ENCODE measurements at places on chromosomes 3 and 15. TPM values are rescaled to one million over a fixed set of nuclear protein-coding genes. Genes with fewer than 3 reads are reported as not detected.

DNA sequence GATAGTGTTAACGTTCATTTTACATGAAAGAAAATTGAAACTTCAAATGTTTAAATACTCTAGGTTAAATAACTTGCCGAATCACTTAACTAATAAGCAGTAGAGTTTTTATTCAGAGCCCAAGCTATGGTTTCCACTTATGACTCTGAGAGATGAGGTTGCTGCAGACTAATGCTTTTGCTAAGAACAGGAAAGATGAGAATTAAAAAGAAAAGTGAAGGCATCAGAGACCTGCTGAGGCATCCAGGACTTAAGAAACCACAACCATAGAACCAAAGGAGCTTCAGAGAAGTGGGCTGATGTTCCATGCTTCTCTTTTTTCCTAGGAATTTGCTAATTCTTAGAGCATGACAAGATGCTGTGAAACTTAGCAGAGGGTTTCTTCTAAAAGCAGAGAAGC, 9.5 kb downstream of the HMG20A start:
- H3K27ac ChIP-seq = no peak overlapping the region
- H3K4me1 ChIP-seq = peaks cover 3% of the 10 kb centered on the region
- H3K4me3 ChIP-seq = no peak overlapping the region
- no peaks in the 10 kb centered on the region for H3K36me3 ChIP-seq
- DNase-seq = no peak

- peak overlapping the region; percentile 35 for H3K4me3 ChIP-seq
- no peaks in the 10 kb centered on the region for H3K36me3 ChIP-seq
- H3K27me3 ChIP-seq = no peaks in the 10 kb centered on the region
Observed at GRCh38 chr3:13654330-13655060, 105.6 kb downstream of the FBLN2 start.

- H3K4me1 ChIP-seq = peaks cover 7% of the 10 kb centered on the region
- no peak overlapping the region for H3K4me3 ChIP-seq
- H3K27me3 ChIP-seq = no peaks in the 10 kb centered on the region
Observed at GRCh38 chr3:19342389-19342788, 194.1 kb downstream of the KCNH8 start.

DNA sequence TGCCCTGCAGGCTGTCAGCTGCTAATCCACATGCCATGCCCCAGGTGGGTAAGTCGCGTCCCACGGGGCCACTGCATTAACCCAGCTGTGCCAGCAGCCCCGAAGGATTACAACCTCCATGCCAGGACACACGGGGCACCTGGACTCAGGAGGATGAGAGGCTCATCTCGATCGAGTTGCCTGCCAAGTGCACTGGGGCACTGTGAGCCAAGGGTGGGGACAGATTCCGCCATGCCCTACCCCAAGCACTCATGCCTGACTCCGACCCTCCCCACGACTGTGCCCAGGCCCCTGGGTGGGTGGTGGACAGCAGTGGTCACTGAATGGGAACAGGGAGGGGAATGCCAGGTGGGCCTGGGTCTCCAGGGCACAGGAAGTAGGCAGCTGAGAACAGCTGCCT, 20.7 kb upstream of the SNRPA1 start:
- H3K27ac ChIP-seq = no peak overlapping the region
- H3K4me1 ChIP-seq = no peaks in the 10 kb centered on the region
- H3K4me3 ChIP-seq = no peak overlapping the region
- no peaks in the 10 kb centered on the region for H3K36me3 ChIP-seq
- H3K27me3 ChIP-seq = no peaks in the 10 kb centered on the region

MKRN3 gene
- total RNA-seq = 0.65 TPM

GOLGA6L10 gene
- 0.33 TPM for total RNA-seq

SLC28A1 gene
- not detected for total RNA-seq

TEX264 gene
- 61.5 TPM for total RNA-seq

DNA sequence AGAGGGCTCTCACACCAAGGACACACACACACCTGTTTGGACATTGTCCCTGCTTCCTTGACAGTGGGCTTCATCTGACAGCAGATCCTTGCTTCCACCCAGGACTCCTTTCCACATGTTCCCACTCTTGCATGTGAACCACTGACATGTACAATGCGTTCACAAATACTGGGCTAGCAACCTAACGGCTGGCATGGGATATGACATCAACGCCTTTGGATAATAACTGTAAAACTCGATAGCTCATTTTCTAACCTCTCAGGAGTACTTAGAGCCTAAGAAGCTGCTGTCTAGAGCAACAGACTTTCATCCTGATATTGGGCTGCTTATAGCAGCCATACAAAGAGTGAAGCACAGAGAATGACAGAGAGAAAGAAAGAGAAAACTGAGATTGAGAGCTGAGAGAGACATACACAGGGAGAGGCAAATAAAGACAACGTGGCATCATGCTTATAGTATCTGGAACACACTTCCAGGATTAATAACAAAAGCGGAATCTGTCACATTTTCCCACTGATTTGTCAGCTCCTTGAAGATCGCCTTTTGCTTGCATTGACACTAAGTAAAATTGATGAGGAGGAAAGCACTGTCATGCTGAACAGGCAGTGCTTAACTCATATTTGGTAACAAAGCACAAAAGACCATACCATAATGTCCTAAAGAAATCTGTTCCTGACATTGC, 1.7 kb downstream of the GUCA1C start:
- no peaks in the 10 kb centered on the region for H3K4me1 ChIP-seq
- H3K4me3 ChIP-seq = no peak overlapping the region
- H3K36me3 ChIP-seq = no peaks in the 10 kb centered on the region
- DNase-seq = no peak

DNA sequence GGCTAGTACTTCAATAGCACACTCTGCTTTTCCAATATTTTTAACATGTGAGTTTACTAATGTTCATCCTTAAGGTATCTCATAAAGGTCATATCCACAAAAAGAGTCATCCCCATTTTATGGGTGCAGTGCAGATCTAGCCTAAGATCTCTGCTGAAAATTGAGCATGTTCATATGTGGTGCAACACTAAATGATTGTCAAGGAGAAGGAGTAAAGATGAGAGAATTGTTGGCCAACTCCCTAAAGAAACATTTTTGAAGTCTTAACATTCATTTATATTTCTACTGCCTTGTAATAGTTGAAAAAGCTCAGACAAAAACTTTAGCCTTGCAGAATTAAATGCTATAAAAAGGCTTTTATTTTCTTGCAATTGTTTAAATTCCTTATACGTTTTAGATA, 1159.6 kb downstream of the TBL1XR1 start:
- no peaks in the 10 kb centered on the region for H3K27me3 ChIP-seq
- no peak for DNase-seq
- H3K4me3 ChIP-seq = no peak overlapping the region
- H3K4me1 ChIP-seq = no peaks in the 10 kb centered on the region
- H3K27ac ChIP-seq = no peak overlapping the region
- H3K36me3 ChIP-seq = no peaks in the 10 kb centered on the region

TRIM59 gene
- total RNA-seq = 1.7 TPM

GRCh38 chr3:179029096-179029495, 42.5 kb downstream of the ZMAT3 start:
- no peak for DNase-seq
- H3K27me3 ChIP-seq = no peaks in the 10 kb centered on the region
- no peak overlapping the region for H3K27ac ChIP-seq
- peaks cover 7% of the 10 kb centered on the region for H3K4me1 ChIP-seq
- H3K4me3 ChIP-seq = no peak overlapping the region

GRCh38 chr3:194976874-194977273, 291.2 kb downstream of the FAM43A start:
- no peaks in the 10 kb centered on the region for H3K4me1 ChIP-seq
- H3K27ac ChIP-seq = no peak overlapping the region
- peak; percentile 64 for DNase-seq
- no peak overlapping the region for H3K4me3 ChIP-seq
- H3K27me3 ChIP-seq = no peaks in the 10 kb centered on the region

GRCh38 chr3:52857133-52857532, 22.3 kb upstream of the MUSTN1 start:
- H3K4me1 ChIP-seq = peaks cover 11% of the 10 kb centered on the region
- H3K36me3 ChIP-seq = peaks cover 30% of the 10 kb centered on the region
- H3K27me3 ChIP-seq = no peaks in the 10 kb centered on the region
- no peak for DNase-seq
- H3K4me3 ChIP-seq = no peak overlapping the region

DNA sequence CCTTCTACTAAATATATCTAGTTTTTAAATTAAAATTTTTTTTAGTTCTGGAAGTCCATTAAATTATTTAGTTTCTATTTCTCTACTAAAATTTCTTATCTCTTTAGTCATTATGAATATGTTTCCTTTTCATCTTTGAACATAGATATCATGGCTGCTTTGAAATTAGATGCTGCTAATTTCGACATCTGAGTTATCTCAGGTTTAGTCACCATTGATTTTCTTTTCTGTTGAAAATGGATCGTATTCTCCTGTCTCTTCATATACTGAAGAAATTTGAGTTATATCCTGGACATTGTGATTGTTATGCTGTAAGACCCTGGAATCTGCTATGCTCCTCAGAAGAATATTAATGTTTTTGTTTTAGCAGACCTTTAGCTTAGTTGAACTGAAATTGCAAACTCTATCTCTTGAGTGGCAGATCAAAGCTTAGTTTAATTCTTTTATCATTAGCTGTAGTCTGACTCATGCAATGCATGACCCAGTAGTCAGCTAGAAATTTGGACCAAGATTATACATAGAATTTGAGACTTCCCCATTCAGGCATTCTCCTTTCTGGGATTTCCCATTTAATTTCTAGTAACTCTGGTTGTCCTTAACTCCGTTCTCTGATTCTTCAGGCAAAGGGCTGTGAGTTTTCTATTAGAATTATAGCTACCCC, 439.8 kb upstream of the IL12A start:
- H3K4me1 ChIP-seq = no peaks in the 10 kb centered on the region
- no peaks in the 10 kb centered on the region for H3K27me3 ChIP-seq
- no peak overlapping the region for H3K4me3 ChIP-seq
- no peak for DNase-seq

- no peak for DNase-seq
- H3K27ac ChIP-seq = no peak overlapping the region
- H3K27me3 ChIP-seq = no peaks in the 10 kb centered on the region
Observed at GRCh38 chr3:153951276-153951675, 169.9 kb upstream of the ARHGEF26 start.

DNA sequence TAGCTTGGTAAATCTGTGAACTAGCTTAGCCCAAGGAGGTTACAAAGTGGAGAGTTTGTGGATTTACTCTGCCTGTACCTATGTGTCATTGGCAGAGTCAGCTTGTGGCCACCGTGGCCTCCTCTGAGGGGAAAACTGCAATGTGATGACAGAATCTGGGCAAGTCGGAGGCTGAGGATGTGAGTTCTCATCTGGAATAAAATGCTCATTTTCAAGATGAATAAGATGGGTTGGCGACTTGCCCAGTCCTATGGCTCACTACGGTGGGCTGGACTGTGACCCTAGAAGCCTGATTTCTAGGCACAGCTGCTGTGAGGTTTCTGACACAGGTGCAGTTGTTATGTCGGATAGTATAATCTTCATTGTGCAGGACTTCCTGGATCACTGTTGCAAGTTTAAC, 83.7 kb downstream of the ETV5 start:
- H3K27ac ChIP-seq = no peak overlapping the region
- H3K36me3 ChIP-seq = no peaks in the 10 kb centered on the region

DNA sequence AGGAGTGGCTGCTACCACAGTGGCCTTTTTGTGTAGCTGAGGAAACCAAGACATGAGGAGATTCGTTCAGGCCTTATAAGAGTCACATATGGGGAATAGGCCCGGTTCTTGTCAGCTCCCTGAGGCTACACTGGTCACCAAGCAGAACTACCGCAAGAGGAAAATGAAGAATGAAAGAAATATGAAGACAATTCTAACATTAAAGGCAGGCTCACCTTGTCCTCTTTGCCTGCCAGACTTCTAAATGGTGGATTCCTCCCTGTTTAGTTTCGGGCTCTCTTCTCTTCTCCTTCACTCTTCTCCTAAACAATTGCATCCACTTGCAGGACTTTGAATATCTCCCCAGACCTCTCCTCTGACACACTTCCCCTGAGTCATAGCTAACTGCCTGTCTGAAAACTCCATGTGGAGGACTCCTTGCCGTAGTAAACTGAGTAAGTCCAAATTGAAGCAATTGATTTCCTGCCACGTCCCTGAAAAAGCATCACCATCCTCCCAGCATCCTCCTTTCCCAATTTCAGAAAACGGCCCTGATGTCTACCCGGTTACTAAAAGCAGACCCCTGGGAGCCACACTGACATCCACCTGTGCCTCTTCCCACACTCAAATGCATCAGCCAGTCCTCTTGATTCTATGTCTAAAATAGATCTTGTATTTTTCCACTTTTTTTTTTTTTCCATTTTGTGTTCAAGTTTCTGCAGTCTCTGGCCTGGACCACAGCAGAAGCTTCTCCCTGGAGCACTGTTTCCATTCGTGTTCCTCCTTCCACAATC, 30.3 kb upstream of the VEPH1 start:
- H3K27ac ChIP-seq = no peak overlapping the region
- H3K4me3 ChIP-seq = no peak overlapping the region
- no peaks in the 10 kb centered on the region for H3K4me1 ChIP-seq
- H3K36me3 ChIP-seq = no peaks in the 10 kb centered on the region
- no peaks in the 10 kb centered on the region for H3K27me3 ChIP-seq

GRCh38 chr3:14758297-14758696, 60.5 kb upstream of the FGD5 start:
- no peak overlapping the region for H3K27ac ChIP-seq
- H3K4me3 ChIP-seq = no peak overlapping the region
- no peaks in the 10 kb centered on the region for H3K36me3 ChIP-seq
- no peaks in the 10 kb centered on the region for H3K27me3 ChIP-seq

CCR8 gene
- total RNA-seq = not detected

GRCh38 chr15:69756440-69756839, 303.8 kb downstream of the RPLP1 start:
- H3K4me3 ChIP-seq = no peak overlapping the region
- no peaks in the 10 kb centered on the region for H3K4me1 ChIP-seq
- DNase-seq = peak; percentile 84
- H3K36me3 ChIP-seq = no peaks in the 10 kb centered on the region

GRCh38 chr3:78023257-78023656, 983.4 kb downstream of the ROBO2 start:
- no peak overlapping the region for H3K4me3 ChIP-seq
- no peak for DNase-seq
- H3K27me3 ChIP-seq = no peaks in the 10 kb centered on the region
- no peak overlapping the region for H3K27ac ChIP-seq
- no peaks in the 10 kb centered on the region for H3K4me1 ChIP-seq

- H3K27me3 ChIP-seq = no peaks in the 10 kb centered on the region
- no peak overlapping the region for H3K4me3 ChIP-seq
- no peaks in the 10 kb centered on the region for H3K36me3 ChIP-seq
- DNase-seq = no peak
- H3K4me1 ChIP-seq = no peaks in the 10 kb centered on the region
Observed at GRCh38 chr15:32956006-32956405, 238.2 kb downstream of the GREM1 start.

- no peaks in the 10 kb centered on the region for H3K36me3 ChIP-seq
- no peak overlapping the region for H3K27ac ChIP-seq
- H3K4me1 ChIP-seq = no peaks in the 10 kb centered on the region
- peak; percentile 31 for DNase-seq
Observed at GRCh38 chr3:5264093-5264600, 76.6 kb downstream of the EDEM1 start.

- H3K4me3 ChIP-seq = no peak overlapping the region
- no peaks in the 10 kb centered on the region for H3K36me3 ChIP-seq
- no peak for DNase-seq
- no peaks in the 10 kb centered on the region for H3K4me1 ChIP-seq
Observed at GRCh38 chr3:18900994-18901393, 247.3 kb upstream of the KCNH8 start.

GRCh38 chr3:32630266-32630665, 54.7 kb upstream of the CNOT10 start:
- H3K36me3 ChIP-seq = no peaks in the 10 kb centered on the region
- H3K4me3 ChIP-seq = no peak overlapping the region
- no peak for DNase-seq
- no peaks in the 10 kb centered on the region for H3K4me1 ChIP-seq
- peaks cover 7% of the 10 kb centered on the region for H3K27me3 ChIP-seq
- no peak overlapping the region for H3K27ac ChIP-seq
